ENCODE measurements at places on chromosomes 13 and 19. TPM values are rescaled to one million over a fixed set of nuclear protein-coding genes. Genes with fewer than 3 reads are reported as not detected.

- H3K4me1 ChIP-seq = peaks cover 32% of the 10 kb centered on the region
- peak; percentile 33 for DNase-seq
- H3K27me3 ChIP-seq = no peaks in the 10 kb centered on the region
- H3K27ac ChIP-seq = peak overlapping the region; percentile 100
- H3K36me3 ChIP-seq = peaks cover 58% of the 10 kb centered on the region
- peak overlapping the region; percentile 99 for H3K4me3 ChIP-seq
These were observed 760 bp downstream of the ZNF91 start for GRCh38 chr19:23394511-23394910.

DNA sequence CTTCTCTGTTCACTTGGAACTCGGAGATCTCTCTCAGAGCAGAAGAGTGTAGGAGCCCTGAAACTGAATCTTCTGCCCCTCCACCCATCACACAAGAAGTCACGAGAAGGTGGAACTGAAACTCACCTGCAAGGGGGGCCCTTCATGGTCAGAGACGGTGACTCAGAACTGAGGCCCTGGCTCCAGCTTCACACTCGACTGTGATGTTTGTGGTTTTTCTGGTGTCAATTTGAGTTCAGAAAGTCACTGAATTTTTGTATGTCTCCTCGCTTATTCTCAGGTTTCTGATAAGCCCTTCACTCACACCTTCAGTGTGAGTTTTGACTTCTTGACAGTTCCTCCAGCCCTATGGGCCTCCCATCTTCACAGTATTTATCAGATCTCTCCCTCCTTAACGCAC is 23.1 kb downstream of the SIGLEC5 start:
- H3K4me1 ChIP-seq = no peaks in the 10 kb centered on the region
- peaks cover 12% of the 10 kb centered on the region for H3K27me3 ChIP-seq
- no peaks in the 10 kb centered on the region for H3K36me3 ChIP-seq
- DNase-seq = no peak
- H3K27ac ChIP-seq = no peak overlapping the region

- DNase-seq = no peak
- no peak overlapping the region for H3K4me3 ChIP-seq
- no peaks in the 10 kb centered on the region for H3K4me1 ChIP-seq
These were observed 10.5 kb upstream of the MIER2 start for GRCh38 chr19:355134-355533.

Gene SHANK1
- total RNA-seq = 15.1 TPM

Gene KIR2DL3
- not detected for total RNA-seq

Data from HFFc6 (cell line).